ENCODE measurements at places on chromosomes 5 and 9.

- DNase-seq: no peak
These were observed 81.3 kb upstream of the PRR16 start for GRCh38 chr5:120382833-120383232.

GRCh38 chr5:89246252-89246651 lies 363.3 kb upstream of the MEF2C start:
- no peak for DNase-seq

DNA sequence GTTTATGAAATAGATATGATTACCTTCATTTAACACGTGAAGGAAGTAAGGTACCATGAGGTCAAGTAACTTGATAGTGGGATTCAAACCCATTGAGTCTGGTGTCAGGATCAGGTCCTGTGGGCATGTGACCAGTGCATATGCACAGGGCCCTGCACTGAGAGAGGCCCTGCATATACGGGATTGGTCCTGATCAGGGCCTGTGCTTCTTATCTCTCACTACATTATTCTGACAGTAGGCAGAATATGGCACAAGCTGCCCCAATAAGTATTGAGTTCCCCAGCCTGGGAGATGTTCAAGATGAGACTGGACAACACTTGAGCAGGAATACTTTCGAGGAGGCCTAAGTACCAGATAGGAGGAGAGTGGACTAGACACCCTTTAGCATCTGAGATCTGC lies 44.0 kb downstream of the GALNT10 start:
- no peak for DNase-seq

DNA sequence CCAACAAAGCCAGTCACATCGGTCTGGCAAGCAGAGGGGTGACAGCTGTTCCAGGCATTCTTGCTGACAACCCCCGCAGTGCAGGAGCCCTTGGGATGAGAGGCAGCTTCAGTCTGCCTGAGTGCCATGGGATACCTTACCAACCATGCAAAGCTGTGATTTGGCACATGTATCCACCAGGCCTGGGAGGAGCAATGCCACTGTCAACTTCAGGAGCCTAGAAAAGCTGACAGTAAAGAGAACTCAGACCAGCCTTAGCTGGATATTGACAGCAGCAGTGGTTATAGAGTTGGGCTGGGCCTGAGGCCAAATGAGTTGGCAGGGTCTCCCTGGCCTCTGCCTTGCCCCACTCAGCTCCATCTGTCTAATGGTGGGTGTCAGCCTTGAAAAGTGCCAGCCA lies 10.1 kb upstream of the PLPPR1 start:
- no peak for DNase-seq

DNA sequence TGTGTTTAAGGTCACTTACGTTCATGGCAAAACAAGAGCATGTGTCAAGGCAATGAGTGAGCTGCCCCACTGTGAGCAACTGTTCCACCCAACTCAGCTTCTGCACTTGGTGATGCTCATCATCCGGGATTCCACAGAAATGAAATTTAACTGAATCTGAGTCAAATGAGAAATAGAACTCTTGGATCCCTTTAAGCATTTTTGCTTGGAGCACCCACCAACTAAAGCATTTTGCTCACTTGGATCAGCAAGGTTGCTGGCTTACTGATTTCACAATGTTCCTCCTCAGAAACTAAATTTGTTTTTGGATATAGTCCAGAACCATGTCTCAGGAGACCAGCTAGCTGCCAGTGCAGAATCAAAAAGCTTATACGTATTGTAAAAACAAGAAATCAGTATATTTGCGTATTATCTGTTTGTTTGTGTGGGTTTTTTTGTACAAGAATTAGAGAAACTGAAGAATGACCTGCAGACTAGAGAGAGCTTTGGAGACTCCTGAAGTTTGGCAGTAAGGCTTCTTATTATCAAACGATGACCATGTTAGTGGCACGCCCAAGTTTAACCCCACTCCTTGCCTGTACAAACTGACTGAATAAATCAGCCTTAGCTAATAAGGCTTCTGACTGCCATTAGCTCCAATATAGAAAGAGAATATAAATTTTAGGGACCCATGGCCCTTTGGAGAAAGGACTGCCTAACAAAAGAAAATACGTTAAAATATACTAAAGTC lies 153.8 kb upstream of the FST start:
- no peak for DNase-seq

DNA sequence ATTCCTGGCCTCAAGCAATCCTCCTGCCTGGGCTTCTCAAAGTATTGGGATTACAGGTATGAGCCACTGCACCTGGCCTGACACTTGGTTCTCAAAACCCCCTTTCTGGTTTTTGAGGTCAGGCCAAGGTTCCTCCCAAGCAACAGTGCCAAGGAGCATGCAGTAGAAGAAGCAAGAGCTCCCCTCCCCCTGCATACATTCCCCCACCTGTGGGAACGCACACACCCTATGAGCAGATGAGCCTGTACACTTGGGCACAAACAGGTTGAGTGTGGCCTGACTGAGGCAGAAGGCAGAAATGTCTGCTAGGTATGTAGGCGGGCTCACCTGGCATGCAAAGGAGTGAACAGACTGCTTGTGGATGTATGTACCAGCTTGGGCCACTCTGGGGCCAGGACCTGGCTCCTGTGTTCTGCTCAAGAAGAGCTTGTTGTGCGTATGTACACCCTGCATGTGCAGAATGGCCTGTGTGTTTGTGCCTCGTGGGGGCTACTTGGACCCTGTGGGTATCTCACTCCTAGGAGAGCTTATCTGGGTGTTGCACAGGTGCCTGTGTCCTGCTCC lies 1.7 kb downstream of the GPRIN1 start:
- DNase-seq: no peak

DNA sequence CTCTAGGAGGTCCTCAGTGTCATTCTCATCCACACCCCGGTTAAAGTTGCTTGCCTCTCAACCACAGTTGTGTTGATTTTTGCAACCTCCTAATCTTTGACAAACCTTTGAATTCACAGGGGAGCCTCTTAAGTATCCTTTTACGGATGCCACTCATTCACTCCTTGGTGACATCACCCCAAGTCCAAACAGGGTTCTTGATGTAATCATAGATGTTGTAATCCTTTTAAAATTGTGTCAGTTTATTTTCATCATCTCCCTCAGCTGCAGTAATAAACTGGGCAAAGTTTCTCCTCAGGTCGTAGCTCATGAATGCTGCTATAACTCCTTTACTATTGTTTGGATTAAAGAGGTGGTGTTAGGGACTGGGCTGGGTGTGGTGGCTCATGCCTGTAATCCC lies 637.2 kb upstream of the NUDT12 start:
- no peak for DNase-seq

DNA sequence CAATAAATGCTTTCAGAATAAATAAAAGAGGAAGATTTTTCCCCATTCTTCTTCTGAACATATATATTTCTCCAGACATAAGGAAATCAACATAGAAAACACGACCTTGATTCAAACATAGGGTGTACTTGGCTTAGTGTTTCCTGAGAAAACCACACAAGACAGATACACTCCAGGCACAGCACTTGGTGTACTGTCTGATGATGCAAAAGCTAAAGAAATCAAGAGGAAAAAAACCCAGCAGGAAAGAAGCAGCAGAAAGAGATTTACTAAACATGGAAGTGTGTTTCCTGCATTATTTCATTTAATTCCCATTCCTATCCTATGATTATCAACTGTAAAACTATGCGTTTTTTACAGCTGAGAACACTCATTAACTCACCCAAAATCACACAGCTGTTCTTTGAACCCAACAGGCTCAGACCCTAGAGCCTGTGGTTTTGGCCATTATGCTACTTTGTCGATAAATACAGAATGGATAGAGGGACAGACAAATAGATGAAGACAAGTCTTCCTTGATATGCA lies 46.1 kb downstream of the NIPAL4 start:
- DNase-seq: no peak

DNA sequence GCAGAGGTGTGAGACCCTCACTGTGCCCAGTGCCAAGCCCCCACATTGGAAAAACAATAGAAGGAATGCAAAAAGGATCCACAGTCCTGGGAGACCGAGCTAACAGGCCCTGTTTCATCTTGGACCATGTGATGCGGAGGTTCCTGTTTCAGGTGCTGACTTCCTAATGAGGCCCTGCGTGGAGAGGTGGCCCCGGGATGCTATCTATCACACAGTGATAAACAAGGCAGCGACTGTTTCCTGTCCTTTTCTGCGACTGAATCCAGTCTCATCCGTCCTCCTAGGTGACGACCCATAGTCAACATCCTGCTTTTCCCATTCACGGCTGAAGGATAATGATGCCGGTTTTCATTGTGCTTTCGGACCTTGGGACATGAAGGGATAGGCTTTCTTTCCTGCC lies 56.4 kb upstream of the BOD1 start:
- no peak for DNase-seq

DNA sequence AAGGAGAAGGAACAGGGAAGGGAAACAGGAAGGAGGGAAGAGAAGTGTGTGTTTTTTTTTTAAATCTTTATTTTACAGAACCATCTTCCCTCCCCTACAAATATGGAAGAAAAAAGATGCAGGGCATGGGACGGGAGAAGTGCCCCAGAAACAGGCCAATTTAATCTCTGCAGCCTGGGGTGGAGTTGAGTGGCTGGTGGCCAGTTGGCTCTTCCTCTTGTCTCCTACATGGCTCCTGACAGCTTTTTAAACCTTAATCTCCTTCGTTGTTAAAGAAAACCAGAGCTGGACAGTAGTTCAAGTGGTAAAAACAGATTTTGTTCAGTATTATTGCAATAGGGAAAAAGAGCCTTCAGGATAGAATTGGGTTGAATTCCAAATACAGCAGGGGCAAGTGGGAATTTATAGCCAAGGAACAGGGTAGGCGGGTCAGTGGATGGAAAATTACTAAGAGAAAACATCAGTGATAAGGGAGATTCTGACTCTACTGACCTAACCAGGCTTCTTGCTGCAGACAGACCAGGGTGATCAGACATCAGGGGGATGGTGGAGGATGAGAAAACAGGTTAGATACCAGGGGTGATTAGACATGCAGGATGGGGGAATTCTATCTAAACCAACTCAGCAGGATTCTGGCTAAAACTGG lies 125.1 kb upstream of the CLINT1 start:
- no peak for DNase-seq
